Uterine smooth muscle cell (primary cell): ENCODE measurements at places on chromosomes 3 and 15. TPM values are rescaled to one million over a fixed set of nuclear protein-coding genes. Genes with fewer than 3 reads are reported as not detected.

NME9 gene
- total RNA-seq: 0.22 TPM in 1 of 2 replicates, not detected in the other

GRM7 gene
- under 0.01 and 0.22 TPM in 2 replicates for total RNA-seq

ANKUB1 gene
- total RNA-seq: not detected in 2 replicates

SFMBT1 gene
- 7.5 and 13.8 TPM in 2 replicates for total RNA-seq

SCN11A gene
- total RNA-seq: under 0.01 and 0.11 TPM in 2 replicates
